ENCODE measurements at places on chromosomes 16 and 17. TPM values are rescaled to one million over a fixed set of nuclear protein-coding genes. Genes with fewer than 3 reads are reported as not detected.

GRCh38 chr17:81911969-81912368 is 770 bp upstream of the PCYT2 start:
- no peak for DNase-seq

DNA sequence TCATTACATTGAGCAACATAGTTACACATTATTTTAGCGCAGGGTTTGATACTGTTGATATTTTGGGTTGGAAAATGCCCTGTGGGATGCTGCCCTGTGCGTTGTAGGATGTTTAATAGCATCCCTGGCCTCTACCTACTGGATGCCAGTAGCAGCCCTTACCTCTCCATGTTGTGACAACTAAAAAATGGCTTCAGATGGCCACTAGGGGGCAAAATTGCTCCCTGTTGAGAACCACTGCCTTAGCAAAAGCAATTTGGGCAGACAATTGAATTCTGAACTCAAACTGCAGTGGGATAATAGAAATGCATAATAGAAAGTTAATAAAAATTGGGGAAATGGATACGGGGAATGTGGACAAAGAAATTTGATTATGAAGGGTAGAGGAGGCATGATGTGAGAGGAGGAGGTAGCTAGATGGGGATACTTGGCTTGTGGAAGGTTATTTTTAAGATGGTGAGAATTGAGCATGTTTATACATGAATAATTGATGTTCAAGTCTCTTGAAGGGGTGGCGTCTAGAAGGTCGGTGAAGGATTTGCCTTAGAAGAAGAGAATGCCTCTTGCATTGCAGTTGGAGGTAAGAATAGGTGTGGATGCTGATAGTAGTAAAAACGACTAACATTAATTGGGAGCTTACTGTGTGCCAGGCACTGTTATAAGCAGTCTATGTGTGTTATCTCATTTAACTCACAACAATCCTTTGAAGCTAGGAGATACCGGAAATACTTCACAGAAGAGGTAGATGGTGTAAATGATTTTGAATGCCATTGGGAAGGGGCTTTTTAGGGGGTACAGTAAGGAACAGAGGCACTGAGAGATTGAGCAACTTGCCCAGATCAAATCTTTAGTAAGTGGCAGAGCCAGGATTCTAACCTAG is 19.0 kb downstream of the HEATR9 start:
- DNase-seq: peak; percentile 89

- no peak for DNase-seq
Measured at GRCh38 chr17:40287159-40287493, 553 bp upstream of the CDC6 start.

GRCh38 chr16:52861614-52862022 is 191.1 kb downstream of the CHD9NB start:
- DNase-seq: peak; percentile 3

- no peak for DNase-seq
Measured at GRCh38 chr16:50396761-50397535, 28.2 kb upstream of the BRD7 start.

GRCh38 chr17:10875430-10875851 is 37.6 kb upstream of the PIRT start:
- peak; percentile 10 for DNase-seq

GRCh38 chr17:76995387-76996105 is 127.3 kb downstream of the MGAT5B start:
- no peak for DNase-seq

- no peak for DNase-seq
Measured at GRCh38 chr16:11393366-11393765, 48.1 kb downstream of the RMI2 start.

DNA sequence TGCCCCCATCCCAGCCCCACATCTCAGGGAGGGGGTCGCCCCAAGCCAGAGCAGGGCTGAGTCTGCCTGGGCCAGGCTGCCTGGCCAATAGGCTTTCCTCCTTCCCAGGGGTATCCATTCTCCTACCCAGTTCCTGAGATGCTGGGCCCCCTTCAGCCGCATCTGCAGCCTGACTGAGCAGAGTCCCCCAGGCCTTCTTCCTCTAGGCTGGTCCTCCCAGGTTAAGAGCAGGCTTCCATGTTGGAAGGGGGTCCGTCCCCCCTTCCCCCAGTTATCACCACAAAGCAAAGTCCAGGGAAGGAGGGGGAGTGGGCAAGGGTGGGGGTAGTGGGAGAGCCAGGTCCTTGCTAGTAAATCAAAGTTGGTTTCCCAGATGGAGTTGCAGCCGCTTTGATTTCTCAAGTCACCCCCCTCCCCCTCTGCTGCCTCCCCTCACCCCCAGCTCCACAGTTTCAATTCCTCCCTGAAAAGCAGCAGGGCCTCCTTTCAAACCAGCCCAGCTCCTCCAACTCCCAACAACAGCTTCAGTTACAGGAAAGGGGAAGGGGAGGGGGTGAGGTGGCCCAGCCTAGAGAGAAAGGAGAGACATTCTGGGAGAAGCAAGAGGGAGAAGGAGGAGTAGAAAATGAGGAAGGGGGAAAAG is 9.5 kb upstream of the FZD2 start:
- no peak for DNase-seq

DNA sequence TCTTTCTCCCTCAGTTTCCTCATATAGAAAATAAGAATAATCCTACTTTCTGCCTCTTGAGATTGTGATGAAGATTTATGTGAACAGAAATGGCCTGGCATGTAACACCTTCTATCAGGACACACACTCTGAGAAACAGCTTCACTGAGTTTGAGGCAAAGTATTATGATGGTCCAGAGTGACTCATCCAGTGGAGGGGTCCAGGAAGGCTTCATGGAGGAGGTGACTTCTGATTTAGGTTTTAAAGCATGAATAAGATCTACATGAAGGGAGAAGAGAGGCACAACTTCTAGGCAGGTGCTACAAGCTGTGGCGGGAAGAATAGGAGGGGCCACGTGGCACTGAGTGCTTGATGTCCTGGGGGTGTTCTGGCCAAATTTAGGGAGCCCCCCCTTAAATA is 124.4 kb upstream of the SDK2 start:
- no peak for DNase-seq

GRCh38 chr16:75282466-75283281 is 31.2 kb upstream of the BCAR1 start:
- no peak for DNase-seq

GRCh38 chr17:37826497-37827430 is 81.9 kb upstream of the HNF1B start:
- DNase-seq: no peak

DNA sequence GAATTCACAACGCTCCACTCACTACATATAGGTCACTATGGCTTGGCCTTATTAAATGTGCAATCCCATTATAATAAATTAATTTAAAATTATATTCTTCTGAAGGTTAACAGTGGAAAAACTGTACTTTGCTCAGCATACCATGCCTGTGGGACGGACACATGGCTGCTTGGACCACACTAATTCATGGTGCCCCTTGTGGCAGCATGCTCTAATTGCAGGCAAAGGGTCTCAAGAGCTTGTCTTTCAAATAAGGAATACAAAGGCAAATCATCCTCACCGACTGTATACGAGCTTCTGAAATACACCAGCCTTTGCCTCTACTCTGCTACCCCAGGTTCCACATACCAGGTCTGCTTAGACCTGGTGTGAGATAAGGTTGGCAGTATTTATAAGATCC is 11.7 kb downstream of the SMPD3 start:
- DNase-seq: no peak

SEZ6 gene
- not detected for total RNA-seq

DBNDD1 gene
- 10.4 TPM for total RNA-seq

UMOD gene
- not detected for total RNA-seq

ADAM11 gene
- total RNA-seq: under 0.01 TPM

TBC1D3C gene
- total RNA-seq: 0.56 TPM

SLC16A5 gene
- 11.4 TPM for total RNA-seq

Data from dermis blood vessel endothelial cell (primary cell).